ENCODE measurements at places on chromosomes 3 and 15.

- DNase-seq: no peak
Measured at GRCh38 chr3:122942937-122943827, 84.4 kb downstream of the SEMA5B start.

DNA sequence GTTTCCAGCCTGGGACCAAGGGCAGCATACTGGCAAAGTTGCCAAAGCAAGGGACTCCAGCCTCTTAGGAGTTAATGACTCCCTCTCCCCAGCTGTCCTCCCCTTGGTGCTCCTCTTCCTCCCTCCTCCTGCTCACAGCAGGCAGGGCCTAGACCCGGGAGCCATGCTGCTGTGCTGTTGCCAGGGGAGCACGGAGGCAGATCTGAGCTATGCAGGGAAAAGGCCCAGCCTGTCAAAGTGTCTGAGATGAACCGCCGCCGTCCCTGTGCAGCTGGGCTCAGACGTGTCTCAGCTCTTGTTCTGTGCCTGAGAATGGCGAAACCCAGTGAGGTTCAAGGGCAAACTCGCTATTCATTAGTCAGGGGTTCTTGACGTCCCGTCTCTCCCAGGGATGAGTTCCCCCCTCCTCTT is 60.8 kb upstream of the POLG start:
- no peak for DNase-seq

DNA sequence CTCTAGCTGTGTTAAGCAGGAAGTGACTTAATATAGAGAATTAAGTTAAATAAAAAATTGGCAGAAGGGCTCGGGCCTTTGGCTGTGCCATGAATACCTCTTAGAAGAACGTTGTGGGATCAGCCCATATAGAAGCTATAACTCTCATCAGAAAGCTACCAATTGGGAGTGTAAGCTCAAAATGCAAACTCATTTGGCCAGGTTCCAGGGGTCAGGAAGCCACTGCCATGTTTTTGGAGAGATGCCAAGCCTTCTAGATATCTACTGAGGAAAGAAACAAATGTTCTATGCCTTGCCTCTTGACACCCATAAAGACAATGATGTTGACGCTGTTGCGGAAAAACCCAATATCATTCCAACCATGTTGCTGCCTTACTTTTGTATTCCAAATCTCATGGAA is 475.2 kb upstream of the TGFBR2 start:
- DNase-seq: no peak

DNA sequence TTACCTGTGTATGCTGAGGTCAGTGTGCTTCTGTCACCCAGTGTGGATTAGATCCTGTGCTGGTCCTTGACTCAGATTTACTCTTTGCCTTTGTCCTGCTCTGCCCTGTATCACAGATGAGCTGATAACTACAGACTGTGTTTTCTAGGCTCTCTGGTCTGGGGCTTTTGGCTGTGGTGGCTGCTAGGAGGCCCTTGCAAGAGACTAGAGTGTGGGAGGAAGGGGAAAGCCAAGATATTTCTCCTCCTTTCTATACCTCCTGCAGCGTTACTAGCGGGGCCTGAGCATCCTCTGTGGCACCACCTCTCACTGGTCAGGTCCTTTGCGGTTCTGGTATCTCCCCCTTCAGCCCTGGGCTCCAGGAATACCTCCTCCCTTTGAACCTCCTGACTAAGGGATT is 282.3 kb upstream of the TBC1D5 start:
- no peak for DNase-seq

DNA sequence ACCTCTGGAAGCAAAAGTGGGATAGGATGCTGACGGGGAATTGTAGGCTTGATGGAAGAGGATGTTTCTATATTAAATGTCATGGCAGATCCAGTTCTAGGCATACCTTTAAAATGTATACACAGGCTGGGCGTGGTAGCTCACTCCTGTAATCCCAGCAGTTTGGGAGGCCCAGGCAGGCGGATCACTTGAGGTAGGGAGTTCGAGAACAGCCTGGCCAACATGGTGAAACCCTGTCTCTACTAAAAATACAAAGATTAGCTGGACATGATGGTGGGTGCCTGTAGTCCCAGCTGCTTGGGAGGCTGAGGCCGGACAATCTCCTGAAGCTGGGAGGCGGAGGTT is 8.6 kb downstream of the CHD2 start:
- no peak for DNase-seq

Data from stimulated activated naive CD4-positive, alpha-beta T cell treated with Interleukin-2 at 50 U/mL for 16 hours (primary cell).